ENCODE measurements at places on chromosomes 12 and 14.

- no peak for DNase-seq
These were observed 27.5 kb downstream of the MMAB start for GRCh38 chr12:109545826-109546225.

- no peak for DNase-seq
These were observed 606 bp downstream of the EP400 start for GRCh38 chr12:131950182-131950913.

DNA sequence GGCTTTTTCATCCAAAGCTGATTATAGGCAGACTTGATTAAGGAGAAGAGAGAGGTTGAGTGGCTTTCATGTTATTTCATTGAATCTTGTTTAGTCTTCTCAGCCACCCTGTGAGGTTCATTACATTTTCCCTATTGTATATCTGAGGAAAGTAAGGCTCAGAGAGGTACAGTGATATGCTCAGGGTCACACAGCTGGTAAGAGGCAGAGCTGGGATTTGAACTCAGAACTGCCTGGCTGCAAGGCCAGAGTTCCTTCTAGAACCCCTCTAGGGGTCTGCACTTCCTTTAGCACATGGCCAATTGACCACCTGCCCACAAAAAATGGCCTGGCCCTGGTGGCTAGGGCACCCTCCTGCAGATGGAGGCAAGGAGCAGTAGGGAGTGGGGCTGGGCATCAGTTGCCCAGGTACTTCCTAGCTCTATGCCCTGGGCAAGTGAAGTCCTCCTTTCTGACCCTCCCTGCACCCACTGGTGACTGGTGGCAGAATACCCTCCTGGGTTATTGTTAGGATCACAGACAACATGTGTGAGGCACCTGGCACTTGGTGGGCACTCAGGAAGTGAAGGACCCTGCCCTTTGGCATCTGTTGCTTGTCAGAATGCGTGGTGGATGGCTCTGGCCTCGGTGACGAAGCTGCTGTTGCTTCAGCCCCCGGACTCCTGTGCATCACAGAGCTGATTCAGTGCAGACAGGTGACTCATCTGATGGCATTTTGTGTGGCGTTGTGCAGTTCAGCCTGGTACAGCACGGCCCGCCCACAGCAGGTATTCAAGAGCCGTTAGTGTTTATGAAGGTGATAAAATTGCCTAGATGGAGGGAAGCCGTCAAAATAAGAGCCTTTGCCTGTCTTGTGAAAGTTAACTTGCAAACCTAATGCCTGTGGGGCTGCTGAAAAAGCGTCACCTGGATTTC lies 115.8 kb downstream of the SLC25A47 start:
- peak; percentile 59 for DNase-seq

GRCh38 chr12:121144416-121144914 lies 11.8 kb downstream of the P2RX7 start:
- no peak for DNase-seq

- no peak for DNase-seq
These were observed 53.2 kb upstream of the ESRRB start for GRCh38 chr14:76322594-76323220.

DNA sequence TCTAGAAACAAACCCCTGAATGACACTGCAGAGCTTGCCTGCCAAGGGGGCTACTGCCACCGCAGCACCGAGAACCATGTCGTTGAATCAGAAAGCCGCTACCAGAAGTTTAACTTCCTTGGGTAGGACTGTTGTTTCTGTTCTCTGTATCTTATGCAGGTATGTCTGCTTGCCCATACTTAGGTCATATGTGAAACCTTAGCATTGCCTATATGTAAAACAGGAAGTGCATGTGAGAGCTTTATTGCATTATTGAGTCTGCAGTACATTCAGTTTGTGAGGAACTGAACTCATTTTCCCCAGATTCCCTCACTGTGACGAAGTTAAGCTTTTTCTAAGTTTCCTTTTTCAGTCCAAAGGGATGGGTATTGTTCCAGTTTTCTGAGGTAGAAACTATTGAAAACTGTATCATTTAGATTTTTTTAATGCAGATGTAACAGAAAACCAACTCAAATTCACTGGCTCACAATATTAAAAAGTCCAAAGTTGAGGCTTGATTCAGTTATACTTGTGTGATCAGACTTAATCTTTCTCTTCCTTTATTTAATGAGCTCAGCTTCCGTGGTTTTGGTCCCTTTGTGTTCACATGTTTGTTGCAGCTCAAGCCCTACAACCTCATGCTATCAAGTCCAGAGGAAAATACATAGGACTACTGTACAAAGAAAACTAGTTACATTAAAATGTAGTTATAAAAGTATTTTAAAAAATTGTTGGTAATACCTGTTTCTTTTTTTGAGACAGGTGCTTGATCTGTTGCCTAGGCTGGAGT lies 6.9 kb downstream of the FBXO34 start:
- DNase-seq = no peak

DNA sequence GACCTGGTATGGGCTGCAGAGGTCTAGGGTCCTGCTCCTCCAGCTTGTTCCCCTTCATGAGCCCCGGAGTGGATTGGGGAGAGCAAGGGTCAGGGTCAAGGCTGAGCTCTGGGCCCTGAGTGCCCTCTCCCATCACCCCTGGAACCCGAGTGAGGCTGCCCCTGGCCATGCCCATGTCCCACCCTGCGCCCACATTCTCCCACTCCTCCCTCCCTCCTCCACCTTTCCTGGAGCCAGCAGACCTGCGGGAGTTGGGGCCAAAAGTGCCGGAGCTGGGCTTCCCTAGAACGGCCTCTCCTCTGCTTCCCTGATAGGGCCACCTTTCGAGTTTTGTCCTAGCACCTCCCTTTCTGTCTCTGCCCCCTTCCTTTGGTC lies 590 bp downstream of the SCNN1A start:
- no peak for DNase-seq

Measured in AG04449 (cell line).